ENCODE measurements at places on chromosomes 7 and 10.
A peak's percentile ranks its signal among the peaks of the same experiment; 100 is the strongest.

DNA sequence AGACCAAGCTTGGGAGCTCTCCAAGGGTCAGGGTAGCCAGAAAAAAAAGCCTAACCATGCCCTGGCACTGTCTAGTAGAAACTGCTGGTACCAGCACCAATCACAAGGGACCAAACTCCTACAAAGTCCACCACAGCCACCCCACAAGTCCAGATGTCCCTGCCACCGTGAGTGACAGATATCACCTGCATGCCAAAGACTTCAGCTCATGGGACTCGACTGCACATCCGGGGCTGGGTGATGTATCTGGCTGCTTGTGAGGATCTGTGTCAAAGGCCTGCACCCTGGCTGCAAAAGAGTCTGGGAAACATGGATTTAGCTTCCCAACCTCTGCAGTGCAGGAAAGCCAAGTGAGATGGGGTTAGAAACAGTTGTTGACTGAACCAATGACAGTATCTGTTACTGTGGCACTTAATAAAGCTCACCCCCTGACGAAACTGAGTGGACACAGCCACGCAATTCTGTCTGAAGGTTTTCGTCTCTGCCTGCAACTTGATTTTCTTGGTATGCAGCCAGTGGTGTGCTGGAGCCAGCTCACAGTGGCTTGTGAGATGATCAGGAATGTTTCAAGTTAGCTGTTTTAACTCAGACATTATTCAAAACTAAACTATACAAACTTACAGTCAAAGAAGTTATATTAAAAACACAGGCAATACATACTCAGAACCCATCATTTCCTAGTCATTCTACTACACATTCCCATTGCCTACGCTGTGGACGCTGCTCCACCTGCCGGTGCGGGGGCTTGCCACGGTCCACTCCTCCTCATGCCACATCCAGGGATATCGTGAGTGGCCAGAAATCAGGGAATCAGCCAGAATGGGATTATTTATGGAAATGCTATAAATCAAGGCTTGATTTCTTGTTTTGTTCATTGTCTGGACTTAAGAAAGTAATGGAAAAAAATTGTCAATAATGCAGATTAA is 9.2 kb downstream of the ZNF488 start:
- DNase-seq, result peak; percentile 10

DNA sequence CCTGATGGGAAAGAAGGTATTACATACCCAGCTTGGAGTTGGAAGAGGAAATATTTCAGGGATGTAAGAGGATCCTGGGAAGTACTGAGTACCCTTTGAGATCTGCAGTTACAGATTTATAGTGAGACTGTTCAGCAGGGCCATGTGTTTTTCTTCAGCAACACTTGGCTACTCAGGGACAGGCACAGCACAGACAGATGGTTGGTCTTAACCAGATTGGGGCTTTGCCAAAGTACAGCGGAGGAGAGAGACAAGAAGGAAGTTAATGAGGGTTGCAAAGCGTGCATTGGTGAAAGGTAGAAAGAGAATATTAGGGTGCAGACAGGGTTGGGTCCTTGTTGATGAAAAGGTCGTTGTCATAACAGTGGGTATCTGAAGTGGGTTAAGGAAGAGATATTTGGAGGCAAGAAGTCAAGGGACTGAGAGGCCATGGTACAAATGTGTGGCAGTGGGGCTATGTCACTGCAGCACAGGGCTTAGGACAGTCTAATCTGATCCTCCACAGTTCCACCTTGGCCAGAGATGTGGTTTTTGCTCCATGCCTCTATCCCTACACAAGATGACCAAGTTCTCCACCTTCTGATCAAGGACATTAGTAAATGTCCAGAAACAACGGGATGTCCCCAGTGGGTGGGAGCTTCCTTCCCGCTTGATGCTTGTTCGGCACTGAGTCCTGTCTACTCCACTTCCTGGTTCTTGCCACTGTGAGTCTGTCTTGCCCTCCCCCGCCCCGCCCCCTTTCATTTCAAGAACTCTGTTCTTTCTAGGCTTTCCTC is 18.9 kb upstream of the DNAJC1 start:
- no peak for DNase-seq

DNA sequence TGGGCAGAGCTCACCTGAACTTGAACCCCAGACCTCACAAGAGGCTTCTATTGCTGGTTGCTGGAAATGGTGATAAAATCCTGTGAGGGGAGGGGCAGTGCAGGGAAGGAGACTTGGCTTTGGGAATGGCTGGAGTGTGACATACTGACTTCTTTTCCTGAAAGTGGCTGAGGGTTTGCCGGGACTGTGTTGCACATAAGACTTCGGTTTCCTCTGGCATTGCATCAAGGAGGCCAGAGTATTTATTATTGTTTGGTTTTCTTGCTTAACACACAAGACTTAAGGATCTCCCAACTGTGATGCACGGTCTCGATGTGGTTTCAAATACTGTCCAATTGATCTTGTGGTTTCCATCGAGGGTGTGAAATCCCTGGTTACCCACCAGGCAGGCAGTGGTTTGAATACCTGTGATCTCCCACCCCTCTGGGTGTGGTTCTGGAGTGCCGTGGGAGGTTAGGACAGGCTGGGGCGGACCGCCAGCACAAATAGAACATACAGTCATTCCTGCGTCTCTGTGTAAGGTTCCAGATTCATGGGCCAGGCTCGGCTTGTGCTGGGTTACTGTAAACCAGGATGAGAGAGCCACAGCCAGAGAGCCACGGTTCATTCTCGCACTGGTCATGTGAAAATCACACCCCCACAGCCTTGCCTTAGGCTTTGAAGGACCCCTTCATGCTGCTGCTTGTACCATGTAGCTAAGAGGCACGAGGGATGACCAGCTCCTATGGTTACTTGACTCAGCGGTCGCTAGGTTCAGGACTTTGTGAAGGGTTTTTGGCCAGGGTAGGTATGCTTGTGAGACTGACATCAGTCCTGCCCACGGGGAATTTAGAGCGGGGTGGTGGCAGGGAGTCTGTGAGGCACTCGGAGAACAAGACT is 39.2 kb downstream of the WBP1L start:
- DNase-seq, result no peak

- no peak for DNase-seq
Measured at GRCh38 chr7:57177856-57178767, 45.9 kb upstream of the ZNF479 start.

DNA sequence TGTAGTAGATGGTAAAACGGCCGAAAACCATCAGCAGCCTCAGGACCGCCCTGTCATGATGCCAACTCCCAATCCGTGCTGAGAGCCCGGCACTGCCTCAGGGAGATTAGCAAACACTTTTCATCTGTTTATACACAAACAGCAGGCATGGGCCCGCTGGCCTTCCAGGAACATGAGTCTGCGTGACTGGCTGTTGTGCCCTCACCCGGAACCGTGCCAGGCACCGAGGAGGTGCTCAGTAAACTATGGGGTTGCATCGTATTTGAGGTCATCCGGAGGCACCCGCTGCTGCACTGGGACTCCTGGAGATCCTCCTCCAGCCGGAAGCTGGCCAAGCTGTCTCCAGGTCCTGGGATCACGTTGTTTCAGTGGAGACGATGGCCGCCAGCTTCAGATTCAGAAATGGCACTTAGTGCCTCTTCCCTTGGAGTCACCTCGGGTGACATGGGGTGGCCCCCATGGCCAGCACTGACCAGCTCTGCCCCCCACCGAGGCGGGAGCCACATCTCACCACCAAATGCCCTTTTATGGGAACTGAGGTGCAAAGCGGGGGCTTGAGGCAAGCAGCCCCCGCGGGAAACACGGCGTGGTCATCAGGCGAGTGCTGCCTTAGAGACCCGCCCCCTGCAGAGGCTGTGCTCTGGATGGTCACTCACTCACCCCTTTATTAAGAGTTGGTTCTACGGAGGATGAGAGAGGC is 585.9 kb downstream of the PTPRN2 start:
- DNase-seq, result no peak

DNA sequence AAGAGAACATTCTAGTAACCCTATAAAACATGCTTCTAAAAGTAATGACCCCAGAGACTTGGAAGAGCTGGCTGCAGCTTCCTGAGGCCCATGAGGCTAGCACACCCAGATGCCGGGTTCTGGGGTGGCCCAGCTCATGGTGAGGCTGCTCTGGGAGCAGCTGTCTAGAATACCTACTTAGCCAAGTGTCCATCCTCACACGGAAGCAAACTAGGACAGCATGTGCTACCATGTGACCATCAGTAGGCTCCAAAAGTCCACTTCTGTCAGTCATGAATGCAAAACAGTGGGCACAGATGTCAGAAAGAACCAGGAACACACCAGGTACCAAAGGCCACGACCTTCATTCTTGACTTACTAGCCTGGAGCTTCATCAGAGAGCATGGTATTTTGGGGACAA is 32.4 kb downstream of the CTBP2 start:
- no peak for DNase-seq

DNA sequence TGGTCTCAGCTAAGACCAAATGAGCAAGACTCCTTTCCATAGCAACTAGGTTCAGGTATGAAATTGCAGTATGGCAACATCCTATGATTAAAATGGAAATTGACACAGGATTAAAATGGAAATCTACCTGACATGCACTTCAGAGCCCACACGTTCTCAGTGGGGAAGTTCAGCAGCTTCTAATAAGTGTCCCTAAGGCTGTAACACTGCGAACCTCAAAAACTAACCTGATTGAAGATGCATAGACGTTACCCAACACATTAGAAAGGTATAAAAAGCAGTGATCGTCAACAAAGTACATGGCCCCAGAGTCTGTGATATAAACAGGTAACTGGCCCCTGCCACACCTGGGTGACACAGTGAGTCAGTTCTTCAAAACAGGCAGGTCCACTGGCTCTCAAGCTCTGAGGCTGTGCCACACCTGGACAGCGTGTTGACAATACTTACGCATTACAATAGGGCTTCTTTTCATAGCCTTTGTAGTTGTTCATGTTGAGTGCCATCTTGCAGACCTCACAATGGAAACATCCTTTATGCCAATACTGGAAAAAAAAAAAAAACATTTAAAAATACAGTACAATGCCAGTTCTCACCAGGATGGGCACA is 274.9 kb upstream of the NEBL start:
- no peak for DNase-seq

- no peak for DNase-seq
Measured at GRCh38 chr7:127940381-127941160, 90.7 kb downstream of the LRRC4 start.

- DNase-seq, result no peak
Measured at GRCh38 chr7:33722383-33723101, 182.8 kb upstream of the BMPER start.

DNA sequence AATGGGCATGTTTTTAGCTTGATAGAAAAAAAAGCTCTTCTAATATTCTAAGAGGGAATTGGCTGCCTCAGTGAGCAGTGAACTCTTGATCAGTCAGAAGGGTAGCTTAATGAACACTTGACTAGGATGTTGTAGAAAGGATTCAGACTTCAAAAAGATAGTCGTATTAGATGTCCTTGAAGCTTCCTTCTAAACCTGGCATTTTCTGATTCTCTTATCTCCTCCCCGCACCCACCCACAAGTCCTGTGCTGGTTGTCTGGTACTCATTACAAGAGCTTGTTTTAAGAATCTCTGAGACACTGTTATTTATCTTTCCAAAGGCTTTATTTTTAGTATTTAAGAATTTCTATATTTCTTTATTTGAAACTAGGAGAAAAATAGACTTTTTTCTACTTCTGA is 7.4 kb upstream of the SMIM30 start:
- no peak for DNase-seq

- DNase-seq, result no peak
Measured at GRCh38 chr10:106795619-106796018, 368.9 kb downstream of the SORCS1 start.

DNA sequence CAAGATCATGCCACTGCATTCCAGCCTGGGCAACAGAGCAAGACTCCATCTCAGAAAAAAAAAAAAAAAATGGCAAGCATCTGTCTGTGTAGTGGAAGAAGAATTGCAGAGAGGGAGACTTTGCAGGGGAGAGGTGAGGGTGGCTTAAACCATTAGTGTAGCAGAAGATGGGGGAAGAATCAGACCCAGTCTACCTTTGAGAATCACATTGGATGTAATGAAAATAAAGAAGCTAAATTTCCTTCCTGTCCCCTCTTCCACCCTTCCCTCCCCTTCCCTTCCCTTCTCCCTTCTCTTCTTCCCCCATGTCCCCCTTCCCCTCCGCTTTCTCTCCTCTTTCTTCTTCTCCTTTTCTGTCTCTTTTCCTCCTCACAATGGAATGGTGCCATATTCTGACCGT is 180.8 kb upstream of the SVIL start:
- DNase-seq, result no peak

DNA sequence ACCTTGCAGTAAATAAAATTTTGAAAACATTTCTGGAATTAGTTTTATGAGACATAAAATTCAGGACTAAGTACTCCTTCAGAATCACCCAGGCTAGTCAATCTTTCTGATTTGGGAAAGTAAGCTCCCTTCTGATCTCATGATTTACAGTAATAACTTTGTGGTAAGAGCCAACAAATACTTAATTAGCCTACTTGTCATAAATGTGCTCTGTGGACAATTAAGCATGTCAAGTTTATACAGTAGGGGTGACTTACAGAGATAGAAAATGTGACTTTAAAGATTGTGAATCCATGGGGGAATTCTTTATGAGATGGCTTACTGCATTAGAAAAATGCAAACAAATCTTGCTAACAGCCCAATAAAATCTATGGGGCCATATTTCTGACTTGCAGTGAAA is 616.9 kb upstream of the GHITM start:
- peak; percentile 6 for DNase-seq

DNA sequence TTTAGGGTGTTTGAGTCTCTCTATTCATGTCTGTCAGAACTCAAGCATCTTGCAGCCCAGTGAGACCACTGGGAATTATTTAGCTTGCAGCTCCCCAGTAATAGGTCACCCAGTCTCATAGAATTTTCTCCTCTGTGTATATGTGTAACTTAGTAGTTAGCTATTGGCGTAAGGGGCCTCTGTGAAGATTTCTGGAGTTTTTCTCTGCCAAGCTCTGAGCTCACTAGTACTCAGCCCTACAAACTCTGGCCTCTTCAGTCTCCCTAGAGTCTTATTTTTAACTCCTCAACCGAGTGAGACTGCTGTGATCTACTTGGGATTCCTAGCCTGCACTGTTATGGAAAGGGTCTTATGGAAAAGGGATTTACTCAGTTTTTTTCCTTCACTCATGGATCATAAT is 90.2 kb downstream of the PPP1R9A start:
- DNase-seq, result no peak

- no peak for DNase-seq
Measured at GRCh38 chr7:4164556-4164955, 517.5 kb upstream of the FOXK1 start.

- DNase-seq, result no peak
Measured at GRCh38 chr7:48389977-48390376, 218.7 kb downstream of the ABCA13 start.

DNA sequence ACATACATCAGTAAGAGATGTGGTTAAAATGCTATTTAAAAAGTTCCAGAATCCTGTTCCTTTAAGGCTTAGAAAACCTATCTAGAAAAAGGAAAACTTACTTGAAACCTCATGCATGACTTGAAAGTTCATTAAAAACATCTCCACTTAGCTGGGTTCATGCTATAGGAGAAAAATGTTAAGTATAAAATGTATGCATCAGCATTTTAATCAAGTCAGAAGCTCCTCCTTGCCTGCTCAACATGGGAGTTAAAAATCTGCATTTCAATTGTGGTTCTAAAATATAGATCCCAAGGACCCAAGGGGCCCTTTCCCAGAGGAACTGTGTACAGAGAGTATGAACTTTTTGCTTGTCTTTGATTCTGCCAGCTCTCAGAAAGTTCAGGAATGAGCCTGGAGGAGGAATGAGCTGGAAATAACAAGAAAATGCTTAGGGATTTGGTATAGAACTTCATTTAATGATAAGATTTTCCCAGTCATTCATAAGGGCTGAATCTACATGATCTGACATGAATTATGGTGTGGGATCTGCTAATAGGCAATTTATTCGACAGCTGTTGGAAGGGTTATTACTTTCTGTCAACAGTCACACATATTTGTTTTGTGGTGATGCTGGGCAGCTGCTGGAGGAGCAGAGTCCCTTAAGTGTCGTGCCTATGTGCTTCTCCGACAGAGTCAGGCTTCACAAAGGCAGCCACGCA is 85.6 kb upstream of the MTPN start:
- no peak for DNase-seq

Data from fibroblast of skin of left biceps (primary cell).